Activated effector memory CD4-positive, alpha-beta T cell treated with Interleukin-2 at 50 U/mL for 16 hours (primary cell): ENCODE measurements at places on chromosomes 5 and 9.

GRCh38 chr9:88539246-88539645, 4.3 kb downstream of the NXNL2 start:
- DNase-seq: no peak

DNA sequence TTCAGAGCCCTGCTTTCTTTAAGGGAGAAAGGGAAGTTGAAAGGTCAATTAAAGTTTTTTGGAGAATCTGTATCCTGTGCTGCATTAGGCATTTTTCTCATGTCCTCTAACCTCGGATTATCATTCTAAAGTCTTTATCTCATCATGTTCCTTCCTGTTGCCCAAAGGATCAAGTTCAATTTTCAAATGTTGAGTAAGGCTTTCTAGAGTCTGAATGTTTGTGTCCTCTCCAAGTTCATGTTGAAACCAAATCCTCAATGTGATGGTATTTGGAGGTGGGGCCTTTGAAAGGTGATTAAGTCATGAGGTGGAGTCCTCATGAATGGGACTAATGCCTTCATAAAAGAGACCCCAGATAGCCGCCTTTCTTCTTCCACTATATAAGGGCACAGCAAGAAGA, 20.2 kb upstream of the TNC start:
- no peak for DNase-seq

DNA sequence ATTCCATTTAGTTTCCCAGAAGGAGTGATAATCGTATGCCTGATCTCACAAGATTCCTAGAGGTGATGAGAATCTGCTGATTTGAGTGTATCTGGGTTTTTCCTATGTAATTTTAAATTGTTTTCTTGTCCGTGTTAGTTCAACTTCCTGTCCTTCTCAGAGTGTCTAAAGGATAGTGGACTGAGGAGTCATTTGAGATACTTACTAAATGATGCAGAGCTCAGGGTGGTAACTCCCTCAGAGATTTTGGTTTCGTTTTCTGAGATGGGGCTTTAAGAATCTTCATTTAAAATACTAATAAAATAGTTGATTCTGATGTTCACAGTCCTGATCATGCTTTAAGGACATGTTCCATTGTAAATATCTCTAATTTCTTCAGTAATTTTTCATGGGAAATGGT, 30.3 kb downstream of the MELK start:
- no peak for DNase-seq

- DNase-seq: peak; percentile 9
These were observed 1.0 kb upstream of the TPM2 start for GRCh38 chr9:35690614-35691333.

DNA sequence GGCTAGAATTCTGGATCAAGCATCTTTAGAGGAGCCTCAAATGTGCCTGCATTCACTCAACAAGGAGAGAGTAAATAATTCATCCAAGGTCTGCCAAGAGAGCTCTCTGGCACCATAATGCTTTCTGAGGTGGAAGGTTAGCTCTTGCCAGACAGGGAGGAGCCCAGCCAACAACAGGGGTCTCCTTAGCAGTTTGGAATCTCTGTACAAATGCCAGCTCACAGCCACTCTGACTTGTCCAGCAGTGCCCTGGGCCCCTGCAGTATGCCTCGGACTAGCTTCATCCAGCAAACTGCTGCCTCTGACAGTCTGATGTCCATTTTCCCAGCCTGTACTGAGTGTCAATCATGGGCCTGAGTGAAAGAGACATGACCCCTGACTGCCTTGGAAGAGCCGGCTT, 127.2 kb upstream of the SLC44A1 start:
- no peak for DNase-seq

GRCh38 chr9:34620061-34620994, at the start of gene DCTN3:
DCTN3 (minus strand) TSS chr9:34620495; CDS start chr9:34620464, 31 bp downstream.
- DNase-seq: peak; percentile 87

- DNase-seq: no peak
These were observed 94.0 kb downstream of the ZNF608 start for GRCh38 chr5:124652514-124652819.

- DNase-seq: peak; percentile 22
These were observed 1.2 kb downstream of the TENT4A start for GRCh38 chr5:6714226-6715041.

GRCh38 chr5:1125030-1125357, 13.1 kb upstream of the SLC12A7 start:
- DNase-seq: no peak

DNA sequence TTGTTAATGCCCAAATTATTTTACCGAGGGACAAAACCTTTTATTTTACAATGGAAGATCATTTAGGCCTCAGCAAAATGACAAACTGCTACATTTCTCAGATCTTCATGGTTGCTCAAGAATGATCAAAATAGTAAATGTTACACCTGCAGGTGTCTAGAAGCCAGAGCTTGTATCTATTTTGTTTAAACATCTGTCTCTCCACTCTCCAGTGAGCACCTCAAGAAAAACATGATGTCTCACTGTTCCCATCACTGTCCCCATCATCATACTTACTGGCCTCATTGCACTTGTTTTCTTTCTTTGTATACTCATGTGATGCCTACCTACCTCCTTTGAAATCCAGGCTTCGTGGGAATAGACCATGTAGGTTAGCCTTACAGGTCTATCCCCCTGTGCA, 149.6 kb downstream of the TTLL11 start:
- no peak for DNase-seq

DNA sequence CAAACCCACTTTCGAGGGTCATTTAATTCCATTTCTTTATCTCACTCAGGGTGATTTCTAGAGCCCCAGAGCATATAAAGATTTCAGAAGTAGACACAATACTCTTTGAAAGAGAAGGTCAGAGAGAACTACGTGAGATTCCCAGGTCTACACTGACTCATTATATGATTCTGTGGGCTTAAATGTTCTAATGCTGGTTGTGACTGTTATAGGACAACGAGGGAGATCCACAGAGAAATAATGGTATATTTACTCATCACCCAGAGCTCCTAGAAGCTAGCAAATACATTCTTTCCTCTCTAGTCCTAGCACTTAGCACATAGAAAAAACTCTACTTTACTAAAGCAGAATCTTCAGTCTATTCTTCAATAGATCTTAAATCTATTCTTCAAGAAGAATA, 39.4 kb upstream of the GRAMD2B start:
- no peak for DNase-seq

GRCh38 chr5:178624631-178625546, 2.0 kb downstream of the CLK4 start:
- no peak for DNase-seq

- no peak for DNase-seq
These were observed 153.2 kb downstream of the NTRK2 start for GRCh38 chr9:84822589-84823233.

DNA sequence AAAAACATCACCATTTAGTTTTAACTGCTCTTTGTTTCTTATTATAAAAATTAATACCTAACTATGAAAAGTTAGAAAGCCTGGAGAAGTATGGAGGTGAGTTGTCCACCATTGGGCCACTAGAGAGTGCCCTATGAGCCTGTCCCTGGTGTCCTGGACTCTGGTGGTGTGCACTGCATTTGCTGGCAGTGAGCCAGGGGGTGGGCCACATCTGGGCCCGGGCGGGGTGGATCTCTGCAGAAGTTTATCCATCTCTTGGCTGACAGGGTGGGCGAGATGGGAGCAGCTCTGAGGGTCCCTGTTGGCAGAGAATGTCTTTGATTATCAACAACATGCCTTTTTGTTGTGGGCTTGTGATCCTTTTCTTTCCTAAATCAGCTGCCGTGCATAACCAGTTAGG, 8.2 kb downstream of the TENT4A start:
- no peak for DNase-seq

DNA sequence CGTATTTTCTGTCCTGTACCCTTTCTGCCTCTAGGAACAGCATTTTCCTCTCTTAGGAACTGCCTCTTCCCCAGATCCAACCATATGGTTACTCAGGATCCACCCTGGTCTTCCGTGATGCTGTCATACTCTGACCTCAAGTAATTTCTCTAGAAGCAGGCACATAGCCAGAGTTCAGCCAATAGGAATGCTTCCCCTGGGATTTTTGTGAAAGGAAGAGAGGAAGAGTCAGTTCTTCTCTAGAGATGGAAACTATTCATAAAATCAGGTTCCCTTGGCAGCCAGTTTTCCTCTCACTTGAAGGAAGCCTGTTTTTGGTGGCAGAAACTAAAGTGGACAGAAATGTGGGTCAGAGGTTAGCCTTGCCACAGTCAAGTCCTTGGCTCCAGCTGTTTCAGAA, 400.1 kb upstream of the PCSK5 start:
- DNase-seq: no peak

GRCh38 chr9:84839541-84839940, 170.0 kb downstream of the NTRK2 start:
- DNase-seq: no peak

- no peak for DNase-seq
These were observed 72.5 kb downstream of the ACTL7B start for GRCh38 chr9:108783326-108783725.
